Type B pancreatic cell (in vitro differentiated cells): ENCODE measurements at places on chromosomes 7 and 10.
A peak's percentile ranks its signal among the peaks of the same experiment; 100 is the strongest.

GRCh38 chr10:9147475-9147874, 1093.0 kb downstream of the GATA3 start:
- DNase-seq, result no peak

DNA sequence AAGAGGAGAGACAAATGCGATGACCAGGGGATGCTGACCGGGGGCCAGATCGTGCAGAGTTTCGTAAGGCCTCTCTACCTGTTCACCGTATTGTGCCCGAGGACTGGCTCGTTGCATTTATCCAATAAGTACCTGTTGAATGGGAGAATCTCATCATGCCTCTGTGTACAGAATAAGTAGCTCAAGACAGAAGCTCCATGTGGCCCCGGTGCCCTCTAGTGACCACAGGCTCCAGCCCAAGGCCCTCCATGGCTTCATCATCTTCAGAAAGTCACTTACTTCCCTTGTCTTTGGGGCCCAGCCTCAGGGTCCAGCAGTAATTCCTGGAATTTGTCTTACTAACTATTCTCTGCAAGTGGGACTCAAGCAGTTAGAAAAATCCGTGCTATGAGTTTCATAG, 151.0 kb downstream of the CHN2 start:
- no peak for DNase-seq

DNA sequence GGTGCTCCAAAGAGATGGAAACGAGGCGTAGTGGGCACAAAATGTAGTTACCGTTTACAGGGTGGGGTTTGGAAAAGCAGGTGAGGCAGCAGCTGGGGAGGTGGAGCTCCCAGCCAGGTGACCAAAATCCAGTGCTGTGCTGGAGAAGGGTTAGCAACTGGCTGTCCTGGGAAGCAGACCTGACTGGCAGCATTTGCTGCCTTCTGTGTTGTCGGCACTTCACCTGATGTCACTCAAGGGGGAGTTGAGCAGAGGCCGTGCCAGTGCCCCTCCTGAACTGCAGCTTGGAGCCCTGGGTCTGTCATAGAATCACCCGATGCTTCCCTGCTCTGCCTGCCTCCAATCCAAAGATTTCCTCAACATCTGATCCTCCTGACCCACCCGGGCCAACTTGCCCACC, 12.8 kb downstream of the GCK start:
- DNase-seq, result peak; percentile 53

DNA sequence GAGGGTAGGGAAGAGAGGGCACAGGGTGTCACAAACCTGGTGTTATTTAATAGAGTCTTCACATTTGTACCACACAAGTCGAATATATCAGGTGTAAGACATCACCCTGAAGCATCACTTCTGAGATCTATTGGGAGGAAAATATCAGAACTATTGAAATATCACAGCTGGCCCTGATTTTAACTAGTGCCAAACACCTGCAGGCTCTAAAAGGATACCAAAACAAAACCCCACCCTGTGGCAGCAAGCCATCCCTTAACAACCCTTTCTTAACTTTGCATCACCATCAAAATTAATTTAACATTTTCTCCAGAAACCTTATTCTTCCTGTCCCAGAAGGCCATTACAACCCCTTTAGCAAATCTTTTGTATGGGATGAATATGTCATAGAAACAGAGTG, 365.4 kb downstream of the SUGCT start:
- DNase-seq, result no peak

DNA sequence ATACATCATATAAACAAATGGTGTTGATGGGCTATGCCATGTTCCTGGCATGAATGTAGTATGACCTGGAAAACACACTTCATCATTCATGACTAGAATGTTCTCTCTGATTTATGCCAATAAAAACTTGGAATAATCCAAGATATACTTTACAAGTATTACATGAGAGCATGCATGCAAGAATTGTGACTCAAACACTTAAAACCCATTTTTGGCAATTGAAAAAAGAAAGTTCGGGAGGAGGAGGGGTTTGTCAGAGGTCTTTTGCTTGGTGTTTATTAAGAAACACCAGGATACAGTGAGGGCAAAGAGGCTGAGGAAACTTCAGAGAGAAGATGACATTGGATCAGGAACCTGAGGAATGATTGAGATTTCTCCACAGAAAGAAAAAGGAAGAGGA, 10.2 kb upstream of the CUL1 start:
- no peak for DNase-seq

DNA sequence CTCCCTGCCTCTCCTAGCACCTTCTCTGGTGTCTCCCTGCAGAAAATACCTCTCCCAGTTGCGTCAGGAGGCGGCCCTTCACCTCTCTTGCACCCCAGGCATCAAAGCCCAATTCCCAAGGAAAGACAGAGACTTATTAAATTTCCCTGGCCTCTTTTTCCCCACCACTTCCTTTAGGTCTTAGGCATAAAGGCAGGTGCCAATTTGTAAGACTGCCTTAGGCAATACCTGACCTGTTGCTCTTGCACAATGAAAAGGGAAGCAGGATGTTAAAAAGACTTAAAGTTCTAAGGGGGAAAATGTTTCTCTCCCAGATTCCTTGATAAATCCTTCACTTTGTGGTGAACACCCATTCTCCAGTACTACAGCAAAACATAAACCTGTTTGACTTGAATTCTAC, 186.7 kb downstream of the SLC25A13 start:
- DNase-seq, result no peak

GRCh38 chr10:33410096-33410859, 75.8 kb upstream of the NRP1 start:
- DNase-seq, result no peak
